Lung (tissue), 17 donors: ENCODE measurements at places on chromosomes 7 and 10.

DNA sequence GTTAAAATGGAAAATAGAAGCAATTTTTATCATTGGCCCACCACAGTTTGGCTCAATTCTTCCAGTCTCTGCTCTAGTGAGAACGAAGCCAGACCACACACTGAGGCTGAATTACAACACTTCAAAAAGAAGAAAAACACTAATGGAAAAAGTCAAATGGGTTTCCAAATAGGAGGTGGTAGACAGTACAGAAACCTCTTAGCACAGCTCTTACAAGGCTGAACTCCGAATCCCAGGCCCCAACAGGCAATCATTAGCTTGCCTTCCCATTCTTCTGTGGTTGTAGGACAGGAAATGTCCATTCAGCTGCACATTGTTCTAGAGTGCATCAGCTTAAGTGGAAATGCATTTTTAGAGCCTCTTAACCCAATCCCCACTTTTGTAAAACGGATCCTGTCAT lies 115.1 kb upstream of the MEOX2 start:
- DNase-seq = peak; percentile 43

DNA sequence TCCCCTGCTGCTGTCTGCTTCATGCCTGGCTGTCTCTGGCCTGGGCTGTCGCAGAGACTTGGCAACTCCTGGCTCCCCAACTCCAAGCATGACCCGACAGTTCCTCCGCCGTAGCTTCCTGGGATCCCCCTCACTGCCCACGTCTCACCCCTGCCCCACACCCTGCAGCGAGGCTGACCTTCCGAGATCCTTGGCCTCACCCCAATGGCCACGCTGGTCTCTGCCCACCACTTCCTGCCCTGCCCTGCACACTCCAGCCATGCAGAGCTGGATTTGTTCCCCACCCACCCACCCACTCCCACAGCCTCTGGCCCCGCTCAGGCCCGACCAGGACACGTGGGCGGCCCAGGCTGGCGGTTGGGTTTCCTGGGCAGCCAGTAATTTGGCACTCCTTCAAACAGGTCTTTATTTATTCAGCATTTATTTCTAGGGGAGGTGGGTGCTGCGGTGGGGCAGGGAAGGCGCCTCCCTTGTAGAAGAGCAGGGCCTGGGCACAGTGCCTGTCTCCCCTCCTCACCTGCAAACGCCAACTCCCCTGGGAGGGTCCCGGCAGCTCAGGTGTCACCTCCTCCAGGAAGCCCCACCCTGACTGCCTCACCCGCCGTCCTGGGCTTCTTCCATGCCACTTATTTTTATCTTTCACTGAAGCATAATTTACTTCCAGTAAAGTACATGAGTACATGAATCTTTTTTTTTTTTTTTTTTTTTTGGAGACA lies 25.5 kb downstream of the GTF2IRD1 start:
- DNase-seq = peak; percentile 28

DNA sequence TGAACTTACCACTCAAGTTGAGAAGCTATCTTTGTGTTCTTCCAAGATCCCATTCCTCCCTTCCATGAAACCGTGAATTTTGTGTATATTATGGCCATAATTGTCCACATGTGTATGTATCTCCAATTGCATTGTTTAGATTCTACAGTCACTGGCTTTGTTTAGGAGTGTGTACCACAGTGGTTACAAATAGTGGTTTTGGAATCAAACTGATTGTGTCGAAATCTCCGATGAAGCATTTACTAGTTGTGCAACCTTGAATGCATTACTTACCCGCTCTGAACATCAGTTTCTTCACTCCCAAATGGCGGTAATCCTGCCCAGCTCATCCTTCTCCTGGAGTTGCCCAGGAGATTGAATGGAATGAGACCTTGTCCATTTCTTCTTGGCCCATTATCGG lies 145.0 kb upstream of the ZNF32 start:
- DNase-seq = peak; percentile 70

DNA sequence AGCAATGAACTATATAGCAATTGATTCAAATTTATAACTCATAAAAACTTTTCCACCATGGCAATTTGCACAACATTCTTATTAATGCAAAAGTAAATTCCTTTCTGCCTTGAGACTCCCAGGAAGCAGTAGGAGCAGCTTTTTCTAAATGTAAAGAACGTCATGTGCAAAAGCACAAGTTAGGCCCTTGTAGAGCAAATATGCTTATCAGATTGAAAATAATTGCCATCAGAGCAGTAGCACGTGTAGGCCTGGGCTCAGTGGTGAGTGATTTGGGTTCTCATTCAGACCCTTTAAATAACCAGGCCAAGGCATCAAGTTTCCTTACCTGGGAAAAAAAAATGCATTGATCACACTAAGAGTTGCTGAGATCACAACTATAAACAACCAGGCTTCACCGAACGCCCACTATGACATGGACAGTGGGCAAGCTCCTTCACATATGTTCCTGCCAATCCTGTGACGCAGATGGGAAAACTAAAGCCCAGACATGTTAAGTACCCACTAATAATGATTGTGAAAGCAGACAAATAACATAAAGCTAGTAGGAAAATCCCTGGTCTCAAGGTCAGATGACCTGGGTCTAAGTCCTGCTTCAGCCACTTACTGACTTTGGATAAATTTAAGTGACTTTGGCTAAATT lies 22.1 kb upstream of the SAR1A start:
- DNase-seq = peak; percentile 69

GRCh38 chr7:124713086-124713485 lies 52.5 kb downstream of the GPR37 start:
- DNase-seq = no peak

DNA sequence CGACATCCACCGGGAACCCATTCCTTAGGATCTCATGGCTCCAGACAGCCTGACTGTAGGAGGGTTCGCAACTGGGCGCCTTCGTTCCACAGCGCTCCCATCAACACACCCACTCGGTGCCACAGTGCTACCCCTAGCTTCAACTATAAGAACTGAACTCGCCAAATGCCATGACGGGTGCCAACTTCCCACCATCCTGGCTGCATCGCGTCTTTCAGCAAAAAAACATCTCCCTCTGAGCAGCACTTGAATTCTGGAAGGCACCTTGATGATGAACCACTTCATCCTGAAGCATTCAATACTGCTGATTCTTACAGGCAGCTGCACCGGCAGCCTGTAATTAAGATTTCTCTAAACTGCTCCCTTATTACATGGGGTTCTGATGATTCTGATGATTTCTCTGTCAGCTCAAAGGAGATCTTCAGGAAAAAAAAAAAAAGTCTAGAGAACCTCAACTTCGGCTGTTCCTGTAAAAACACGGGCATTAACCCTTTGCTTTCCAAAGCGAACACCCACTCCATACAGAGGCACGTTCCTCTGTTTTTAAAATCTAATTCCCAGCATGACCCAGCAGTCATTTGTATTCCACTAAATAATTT lies 1.3 kb downstream of the CYTH3 start:
- peak; percentile 50 for DNase-seq

- DNase-seq = no peak
Observed at GRCh38 chr10:95273393-95274312, 17.1 kb downstream of the PDLIM1 start.

- no peak for DNase-seq
Observed at GRCh38 chr10:79025199-79025832, 43.5 kb upstream of the ZMIZ1 start.

DNA sequence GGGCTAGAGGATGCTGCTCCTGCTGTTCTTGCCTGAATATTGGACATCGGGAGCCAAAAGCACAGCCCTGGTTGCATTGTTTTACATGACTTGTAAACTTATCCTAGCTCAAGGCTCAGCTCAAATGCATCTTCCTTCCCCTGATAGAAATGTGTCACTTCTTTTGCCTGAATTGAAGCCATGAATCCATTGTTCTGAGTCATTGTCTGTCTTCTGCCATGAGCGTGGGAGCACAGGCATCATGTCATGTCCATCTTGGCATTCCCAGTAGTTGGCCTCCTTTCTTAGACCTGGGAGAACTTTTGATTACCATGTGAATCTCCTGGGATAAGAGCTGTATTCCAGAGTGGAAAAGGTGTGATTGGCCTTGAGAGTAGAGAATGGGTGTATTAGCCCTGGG lies 54.1 kb upstream of the OPN4 start:
- DNase-seq = no peak

DNA sequence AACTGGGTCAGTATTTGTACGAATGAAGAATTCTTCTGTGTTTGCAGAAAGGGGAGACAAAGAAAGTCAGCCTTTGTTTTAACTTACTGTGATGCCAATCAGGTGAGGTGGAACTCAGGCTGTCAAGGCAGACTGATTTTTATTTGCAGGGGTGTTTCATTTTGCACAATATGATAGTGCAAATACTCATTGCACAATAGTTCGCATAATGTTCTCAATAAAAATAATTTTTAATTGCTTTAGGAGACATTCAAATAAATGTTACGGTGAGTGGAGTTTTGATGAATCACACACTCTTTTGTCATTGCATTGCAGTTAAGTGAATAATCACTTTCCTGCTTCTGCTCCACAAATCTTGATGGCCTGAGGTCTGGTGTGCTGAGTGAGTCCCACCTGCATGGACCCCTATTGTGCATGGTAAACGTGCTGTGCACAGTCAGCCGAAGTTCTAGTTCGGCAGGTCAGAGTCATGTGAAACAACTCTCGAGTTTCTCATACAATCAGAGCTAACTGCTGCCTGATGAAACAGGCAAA lies 141.3 kb upstream of the FZD8 start:
- no peak for DNase-seq

DNA sequence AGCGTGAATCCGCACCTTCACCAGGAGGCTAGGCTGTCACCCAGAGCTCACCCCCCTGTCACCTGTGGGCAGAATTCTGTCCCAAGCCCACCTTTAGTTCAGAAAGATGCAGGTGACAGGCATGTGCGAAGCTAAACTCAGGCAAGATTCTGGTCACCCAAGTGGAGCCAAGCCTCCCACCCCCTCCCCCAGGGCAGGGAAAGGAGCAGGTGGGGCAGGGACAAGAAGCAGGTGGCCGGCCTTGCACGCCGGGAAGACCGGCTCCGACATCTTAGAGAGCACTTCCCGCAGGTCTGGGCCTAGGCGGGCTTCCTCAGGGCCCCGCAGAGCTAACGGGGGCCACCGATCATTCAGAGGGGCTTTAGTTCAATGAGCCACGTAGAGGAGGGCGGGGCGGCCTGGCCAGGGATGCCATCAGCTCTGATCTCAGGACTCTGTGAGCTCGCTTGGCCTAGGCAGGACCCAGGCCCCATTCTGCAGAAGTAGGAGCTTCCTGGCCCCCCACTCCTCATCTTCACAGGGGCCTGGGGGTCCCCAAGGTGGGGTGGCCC lies 19.9 kb downstream of the UNCX start:
- no peak for DNase-seq

GRCh38 chr10:3104251-3104918 lies 37.0 kb downstream of the PFKP start:
- DNase-seq = no peak

- DNase-seq = no peak
Observed at GRCh38 chr10:94747137-94747536, 15.3 kb upstream of the CYP2C19 start.

GRCh38 chr7:100783804-100784203 lies 43.5 kb downstream of the EPHB4 start:
- no peak for DNase-seq

DNA sequence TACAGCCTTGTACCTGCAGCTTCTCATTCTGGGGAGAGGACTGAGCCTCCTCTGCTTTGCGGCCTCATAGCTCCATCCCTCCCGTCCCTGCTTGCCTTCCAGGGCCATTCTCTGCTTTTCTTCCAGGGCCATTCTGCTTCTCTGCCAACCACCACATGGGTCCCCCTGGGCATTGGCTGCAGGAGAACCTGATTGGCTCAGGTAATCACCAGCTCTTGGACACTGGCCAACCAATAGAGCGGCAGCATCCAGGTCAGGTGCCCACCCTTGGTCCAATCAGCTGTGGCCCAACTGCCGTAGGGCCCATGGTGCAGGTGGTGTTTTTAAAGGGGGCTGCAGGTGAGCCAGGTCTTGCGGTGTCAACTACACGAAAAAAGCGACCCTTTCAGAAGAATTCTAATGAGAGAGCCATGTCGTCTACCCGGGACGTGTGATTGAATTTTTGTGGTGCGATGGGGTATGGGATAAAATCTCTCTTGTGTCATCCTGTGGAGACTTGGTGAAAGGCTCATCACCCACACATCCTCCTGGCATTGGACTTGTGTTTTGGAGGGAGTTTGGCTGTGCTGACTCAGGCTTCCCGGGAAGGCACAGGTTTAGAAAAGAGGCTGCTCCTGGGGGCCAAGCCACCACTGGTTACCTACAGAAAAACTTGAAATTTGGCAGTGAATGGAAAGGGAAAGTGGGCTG lies 46.0 kb upstream of the PODXL start:
- no peak for DNase-seq

GRCh38 chr10:66639371-66639770 lies 286.5 kb upstream of the LRRTM3 start:
- DNase-seq = no peak

DNA sequence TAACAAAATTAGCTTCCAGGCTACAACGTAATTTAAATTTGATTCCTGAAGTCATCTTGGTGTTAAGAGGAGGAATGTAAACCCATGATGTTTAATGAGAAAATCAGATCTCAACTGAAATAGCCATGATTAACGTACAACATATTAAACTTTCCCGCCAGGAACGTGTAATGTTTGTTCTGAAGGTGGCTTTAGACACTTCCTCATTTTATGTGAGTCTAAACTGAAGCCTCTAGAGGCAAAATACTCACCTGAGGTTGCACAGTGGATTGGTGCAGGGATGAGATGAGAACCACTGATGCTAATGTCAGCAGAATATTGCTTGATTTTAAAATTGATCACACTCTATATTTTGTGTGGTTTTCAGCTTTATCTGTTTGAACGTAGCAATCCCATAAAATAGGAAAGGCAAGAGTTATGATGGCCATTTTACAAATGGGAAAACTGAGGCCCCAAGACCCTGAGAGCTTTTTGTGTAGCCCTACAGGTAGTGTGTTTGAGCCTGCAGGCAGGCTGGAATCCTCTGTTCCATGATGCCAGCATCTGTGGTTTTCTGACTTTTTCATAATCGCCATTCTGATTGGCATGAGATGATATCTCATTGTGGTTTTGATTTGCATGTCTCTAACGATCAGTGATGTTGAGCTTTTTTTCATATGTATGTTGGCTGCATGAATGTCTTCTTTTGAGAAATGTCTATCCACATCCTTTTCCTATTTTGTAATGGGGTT lies 243.7 kb upstream of the BMPER start:
- no peak for DNase-seq

- no peak for DNase-seq
Observed at GRCh38 chr10:67923551-67923950, 39.1 kb downstream of the SIRT1 start.

DNA sequence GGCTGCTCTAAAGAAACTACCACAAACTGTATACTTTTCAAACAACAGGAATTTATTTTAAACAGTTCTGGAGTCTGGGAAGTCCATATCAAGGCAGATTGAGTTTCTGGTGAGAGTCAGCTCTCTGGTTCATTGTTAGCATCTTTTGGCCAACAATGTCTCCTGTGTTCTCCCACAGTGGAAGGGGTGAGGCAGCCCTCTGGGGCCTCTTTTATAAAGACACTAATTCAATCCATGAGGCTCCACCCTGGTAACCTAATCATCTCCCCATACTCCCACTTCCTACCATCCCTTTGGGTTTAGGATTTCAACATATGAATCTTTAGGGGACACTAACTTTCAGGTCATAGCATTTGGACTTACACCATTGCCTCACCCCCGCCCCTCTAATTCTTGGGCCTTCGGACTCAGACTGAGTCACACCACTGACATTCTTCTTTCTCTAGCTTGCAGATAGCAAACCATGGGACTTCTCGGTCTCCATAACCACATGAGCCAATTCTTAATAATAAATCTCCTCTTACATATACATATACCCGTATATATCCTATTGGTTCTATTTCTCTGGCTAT lies 64.3 kb upstream of the ANTXRL start:
- no peak for DNase-seq

GRCh38 chr7:90313907-90314306 lies 7.2 kb downstream of the FAM237B start:
- no peak for DNase-seq
